Activated CD4-positive, alpha-beta memory T cell treated with anti-CD3 and anti-CD28 coated beads for 36 hours (primary cell): ENCODE measurements at places on chromosomes 3 and 15. TPM values are rescaled to one million over a fixed set of nuclear protein-coding genes. Genes with fewer than 3 reads are reported as not detected.

The HACD3 gene
- total RNA-seq: 29.1 TPM

- H3K27me3 ChIP-seq: peaks cover 4% of the 10 kb centered on the region
- no peak overlapping the region for H3K4me3 ChIP-seq
- H3K4me1 ChIP-seq: no peaks in the 10 kb centered on the region
- no peaks in the 10 kb centered on the region for H3K36me3 ChIP-seq
- no peak overlapping the region for H3K27ac ChIP-seq
Measured at GRCh38 chr15:98401029-98401428, 247.3 kb upstream of the IGF1R start.

DNA sequence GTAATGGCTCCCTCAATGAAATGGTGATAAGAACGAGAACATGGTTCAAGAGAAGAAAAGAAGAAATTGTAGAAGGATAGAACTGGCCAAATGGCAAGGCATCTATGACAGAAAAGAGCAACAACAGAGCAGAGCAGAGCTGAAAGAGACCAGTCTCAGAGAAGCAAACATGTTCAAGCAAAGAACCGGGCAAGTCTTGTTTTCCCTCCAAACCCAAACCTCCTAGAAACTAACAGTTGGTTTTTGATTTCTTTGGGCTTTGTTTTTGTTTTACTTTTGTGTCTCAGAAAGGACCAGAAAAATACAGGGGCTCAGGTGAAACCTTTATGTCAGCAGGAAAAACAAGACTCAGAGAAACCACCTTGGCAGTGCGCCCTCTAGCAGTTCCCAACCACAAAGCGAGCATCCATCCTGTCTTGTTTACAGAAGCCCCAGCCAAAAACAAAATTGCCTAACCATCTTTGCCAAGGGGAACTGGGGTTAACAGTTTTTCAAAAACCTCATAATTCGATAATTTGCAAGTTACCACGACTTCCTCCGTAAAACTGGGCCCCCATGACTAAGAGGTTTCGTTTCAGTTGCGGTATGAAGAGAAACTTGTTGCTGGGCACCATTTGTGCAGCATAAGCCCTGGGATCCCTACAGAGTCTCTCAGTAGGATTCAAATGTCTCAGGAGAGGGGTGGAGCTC lies 159.2 kb upstream of the SLC24A5 start:
- peak; percentile 25 for DNase-seq
- peaks cover 11% of the 10 kb centered on the region for H3K4me1 ChIP-seq
- H3K27me3 ChIP-seq: peaks cover 6% of the 10 kb centered on the region
- peak overlapping the region; percentile 42 for H3K27ac ChIP-seq
- H3K4me3 ChIP-seq: no peak overlapping the region

The DTWD1 gene
- total RNA-seq: 14.3 TPM

- H3K27me3 ChIP-seq: peaks cover 5% of the 10 kb centered on the region
- H3K27ac ChIP-seq: no peak overlapping the region
- DNase-seq: peak; percentile 81
- no peak overlapping the region for H3K4me3 ChIP-seq
Measured at GRCh38 chr3:184289426-184289938, 9.6 kb upstream of the PSMD2 start.

- H3K36me3 ChIP-seq: peaks cover 5% of the 10 kb centered on the region
- H3K27me3 ChIP-seq: no peaks in the 10 kb centered on the region
- H3K27ac ChIP-seq: peak overlapping the region; percentile 89
- H3K4me3 ChIP-seq: peak overlapping the region; percentile 77
- peaks cover 49% of the 10 kb centered on the region for H3K4me1 ChIP-seq
- peak; percentile 70 for DNase-seq
Measured at GRCh38 chr15:60590935-60591495, 112.1 kb upstream of the ICE2 start.

DNA sequence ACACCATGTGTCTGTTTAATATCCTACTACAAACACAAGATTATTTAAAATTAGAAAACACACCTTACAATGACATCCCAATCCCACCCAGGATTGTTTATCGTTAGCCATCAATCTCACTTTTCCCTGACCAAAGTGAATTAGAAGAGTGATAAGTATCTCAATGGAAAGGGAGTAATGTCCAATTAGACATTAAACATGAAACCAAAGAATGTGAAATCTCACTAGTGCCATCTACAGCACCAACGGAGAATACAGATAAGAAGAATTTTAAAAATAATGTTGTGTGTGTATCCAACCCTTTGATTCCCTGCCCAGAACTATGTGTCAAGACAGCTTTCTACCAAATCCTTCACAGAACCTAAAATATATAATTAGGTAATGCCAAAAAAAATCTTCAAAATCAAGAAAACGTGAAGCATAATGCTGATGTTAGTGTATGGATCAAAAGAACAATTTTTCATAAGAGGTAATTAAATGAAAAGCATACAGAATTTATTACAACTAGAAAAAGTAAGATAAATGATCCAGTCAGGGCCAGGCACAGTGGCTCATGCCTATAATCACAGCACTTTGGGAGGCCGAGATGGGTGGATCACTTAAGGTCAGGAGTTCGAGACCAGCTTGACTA lies 64.2 kb downstream of the SCAPER start:
- no peak for DNase-seq
- H3K27ac ChIP-seq: no peak overlapping the region
- H3K4me1 ChIP-seq: peaks cover 21% of the 10 kb centered on the region
- H3K4me3 ChIP-seq: no peak overlapping the region
- H3K36me3 ChIP-seq: peaks cover 21% of the 10 kb centered on the region

The XCR1 gene
- total RNA-seq: not detected

DNA sequence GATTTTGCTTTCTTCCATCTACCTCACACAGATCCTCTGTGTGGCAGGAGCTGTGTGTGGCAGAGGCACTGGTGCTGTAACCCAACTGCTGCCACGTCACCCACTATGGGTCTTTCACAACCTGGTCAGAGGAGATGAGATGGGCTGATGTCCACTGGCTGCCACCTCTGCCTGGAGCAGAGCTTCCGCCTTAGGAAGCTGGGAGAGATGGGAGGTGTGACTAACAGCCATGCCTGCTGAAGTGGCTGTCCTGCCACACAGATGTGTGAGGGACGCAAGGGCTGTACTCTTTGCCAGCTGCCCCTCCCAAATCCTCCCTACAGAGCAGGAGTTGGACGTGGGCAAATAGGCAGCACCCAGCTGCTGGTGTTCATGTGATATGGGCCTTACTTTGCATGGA lies 329.5 kb downstream of the GABRB3 start:
- DNase-seq: no peak
- no peak overlapping the region for H3K27ac ChIP-seq
- H3K4me1 ChIP-seq: no peaks in the 10 kb centered on the region
- no peaks in the 10 kb centered on the region for H3K36me3 ChIP-seq
- no peak overlapping the region for H3K4me3 ChIP-seq
- H3K27me3 ChIP-seq: no peaks in the 10 kb centered on the region

DNA sequence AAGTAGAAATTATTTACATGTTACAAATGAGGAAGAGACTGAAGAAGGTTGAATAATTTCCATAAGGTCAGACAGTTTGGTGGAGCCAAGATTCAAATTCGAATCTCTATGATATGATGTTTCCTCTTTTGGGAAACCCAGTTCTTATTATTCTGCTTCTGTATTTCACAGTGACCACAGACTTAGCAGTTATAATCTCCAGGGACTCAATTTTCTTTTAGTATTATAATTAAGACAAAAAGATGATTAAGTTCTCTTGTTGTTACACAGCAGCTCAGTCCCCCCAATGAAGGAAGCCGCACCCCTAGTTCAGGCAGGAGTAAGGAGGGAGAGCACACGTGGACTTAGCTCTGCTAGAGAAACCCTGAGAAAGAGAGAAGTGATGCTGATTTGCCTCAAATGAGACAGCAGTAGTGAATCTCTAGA lies 130.6 kb downstream of the CCNL1 start:
- peaks cover 3% of the 10 kb centered on the region for H3K27me3 ChIP-seq
- no peak overlapping the region for H3K4me3 ChIP-seq
- H3K4me1 ChIP-seq: peaks cover 4% of the 10 kb centered on the region
- H3K36me3 ChIP-seq: no peaks in the 10 kb centered on the region
- H3K27ac ChIP-seq: no peak overlapping the region
- DNase-seq: no peak

GRCh38 chr3:186599785-186600166 lies 13.1 kb upstream of the AHSG start:
- no peak for DNase-seq
- no peak overlapping the region for H3K27ac ChIP-seq
- no peaks in the 10 kb centered on the region for H3K36me3 ChIP-seq

DNA sequence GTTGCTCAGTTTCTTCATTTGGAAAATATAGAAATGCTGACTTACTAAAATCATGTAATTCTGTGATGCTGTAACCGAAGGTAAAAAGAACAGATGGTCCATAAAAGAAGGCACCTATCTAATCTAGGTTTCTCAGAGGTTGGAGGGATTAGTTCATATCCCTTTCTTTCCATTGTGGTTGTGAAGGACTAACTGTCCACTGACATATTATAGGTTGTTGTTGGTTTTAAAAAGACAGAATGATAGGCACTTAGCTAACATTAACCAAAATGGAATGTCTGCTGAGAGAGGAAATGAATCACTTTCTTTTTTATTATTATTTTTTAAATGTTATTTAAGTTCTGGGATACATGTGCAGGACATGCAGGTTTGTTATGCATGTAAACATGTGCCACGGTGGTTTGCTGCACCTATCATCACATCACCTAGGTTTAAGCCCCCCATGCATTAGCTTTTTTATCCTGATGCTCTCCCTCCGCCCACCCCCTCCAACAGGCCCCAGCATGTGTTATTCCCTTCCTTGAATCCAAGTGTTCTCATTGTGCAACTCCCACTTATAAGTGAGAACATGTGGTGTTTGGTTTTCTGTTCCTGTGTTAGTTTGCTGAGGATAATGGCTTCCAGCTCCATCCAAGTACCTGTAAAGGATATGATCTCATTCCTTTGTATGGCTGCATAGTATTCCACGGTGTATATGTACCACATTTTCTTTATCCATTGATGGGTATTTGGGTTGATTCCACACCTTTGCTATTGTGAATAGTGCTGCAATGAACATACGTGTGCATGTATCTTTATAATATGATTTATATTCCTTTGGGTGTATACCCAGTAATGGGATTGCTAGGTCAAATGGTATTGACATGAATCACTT lies 45.8 kb downstream of the ALDH1A2 start:
- DNase-seq: no peak
- no peaks in the 10 kb centered on the region for H3K4me1 ChIP-seq
- no peak overlapping the region for H3K4me3 ChIP-seq

The SYNPR gene
- not detected for total RNA-seq

- no peak overlapping the region for H3K27ac ChIP-seq
- no peak overlapping the region for H3K4me3 ChIP-seq
- no peaks in the 10 kb centered on the region for H3K36me3 ChIP-seq
- peaks cover 25% of the 10 kb centered on the region for H3K4me1 ChIP-seq
- peak; percentile 1 for DNase-seq
- no peaks in the 10 kb centered on the region for H3K27me3 ChIP-seq
Measured at GRCh38 chr3:4996223-4996765, 17.1 kb downstream of the BHLHE40 start.

The GRK7 gene
- total RNA-seq: not detected

The EDEM1 gene
- total RNA-seq: 203 TPM

DNA sequence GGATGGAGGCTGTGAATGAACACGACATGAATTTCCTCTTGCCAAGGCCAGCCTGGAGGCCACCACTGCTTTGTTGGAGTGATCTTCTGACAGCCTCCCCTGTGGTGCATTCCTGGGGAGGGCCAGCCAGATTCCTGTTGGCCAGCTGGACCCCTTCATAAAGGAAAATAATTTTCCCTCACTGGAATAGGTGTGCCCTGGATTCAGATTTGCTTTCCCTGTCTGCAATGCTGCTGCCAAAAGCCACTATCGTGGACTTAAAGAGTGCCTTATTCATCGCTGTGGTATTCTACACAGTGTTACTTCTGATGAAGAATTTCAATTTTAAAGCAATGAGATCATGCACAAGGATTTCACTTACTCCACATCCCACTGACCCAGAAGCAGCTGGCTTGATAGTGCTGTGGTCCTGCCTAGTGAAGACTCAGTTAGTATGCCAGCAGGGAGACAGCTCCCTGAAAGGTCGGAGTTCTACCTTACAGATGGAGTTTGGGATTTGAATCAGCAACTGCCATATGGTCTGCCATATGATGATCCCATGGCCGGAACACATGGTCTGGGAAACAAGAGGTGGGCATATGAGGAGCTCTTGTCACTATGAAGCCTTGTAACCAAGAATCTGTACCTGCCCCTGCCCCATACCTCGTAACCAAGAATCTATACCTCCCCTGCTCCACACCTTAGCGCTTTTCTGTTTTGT lies 145.2 kb downstream of the KLF13 start:
- H3K4me1 ChIP-seq: peaks cover 47% of the 10 kb centered on the region
- H3K27me3 ChIP-seq: no peaks in the 10 kb centered on the region
- H3K27ac ChIP-seq: no peak overlapping the region
